ENCODE measurements at places on chromosomes 11 and 22.

DNA sequence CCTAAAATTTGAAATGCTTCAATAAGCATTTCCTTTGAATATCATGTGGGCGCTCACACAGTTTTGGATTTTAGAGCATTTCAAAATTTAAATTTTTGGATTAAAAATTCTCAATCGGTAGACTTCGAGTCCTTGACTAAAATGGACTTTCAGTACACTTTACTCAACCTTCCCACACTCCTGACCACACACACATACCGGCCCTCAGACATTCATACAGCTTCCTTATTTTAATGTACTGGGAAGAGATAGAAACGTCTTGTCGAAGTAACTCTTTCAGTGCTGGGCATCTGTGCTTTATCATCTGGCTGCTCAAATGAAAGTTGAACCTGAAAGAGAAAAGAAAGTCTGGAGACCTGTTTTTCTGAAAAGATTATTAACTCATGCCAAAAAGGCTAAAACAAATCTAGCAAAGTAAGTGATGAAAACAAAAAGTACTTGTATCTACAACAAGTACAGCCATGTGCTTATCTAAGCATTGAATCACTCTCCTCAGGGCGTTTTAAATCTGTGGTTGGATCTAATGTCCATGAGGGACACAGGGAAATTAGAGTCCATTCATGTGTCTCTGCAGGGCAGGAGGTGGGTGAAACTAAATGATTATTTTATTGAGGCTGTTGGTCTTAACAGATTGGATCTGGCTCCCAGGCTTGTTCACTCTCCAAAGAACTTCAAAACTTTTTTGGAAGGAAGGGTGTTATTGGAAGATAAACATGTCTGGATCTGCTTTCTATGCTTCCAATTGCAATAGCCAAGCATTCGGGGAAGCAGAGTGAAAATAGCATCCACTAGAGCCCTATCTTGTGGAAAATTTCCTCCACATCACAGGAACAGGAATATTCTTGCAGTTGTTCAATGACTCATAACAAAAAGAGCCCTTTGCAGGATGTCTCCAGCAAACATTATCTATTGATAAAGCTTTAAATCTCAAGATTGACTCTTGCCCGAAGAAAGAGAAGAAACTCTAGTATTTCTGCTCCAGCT lies 47.0 kb downstream of the CARD18 start:
- DNase-seq, result no peak

- no peak for DNase-seq
These were observed 7.4 kb downstream of the PLXNB2 start for GRCh38 chr22:50299785-50300619.

- DNase-seq, result no peak
These were observed 35.8 kb downstream of the DUSP8 start for GRCh38 chr11:1536065-1536843.

DNA sequence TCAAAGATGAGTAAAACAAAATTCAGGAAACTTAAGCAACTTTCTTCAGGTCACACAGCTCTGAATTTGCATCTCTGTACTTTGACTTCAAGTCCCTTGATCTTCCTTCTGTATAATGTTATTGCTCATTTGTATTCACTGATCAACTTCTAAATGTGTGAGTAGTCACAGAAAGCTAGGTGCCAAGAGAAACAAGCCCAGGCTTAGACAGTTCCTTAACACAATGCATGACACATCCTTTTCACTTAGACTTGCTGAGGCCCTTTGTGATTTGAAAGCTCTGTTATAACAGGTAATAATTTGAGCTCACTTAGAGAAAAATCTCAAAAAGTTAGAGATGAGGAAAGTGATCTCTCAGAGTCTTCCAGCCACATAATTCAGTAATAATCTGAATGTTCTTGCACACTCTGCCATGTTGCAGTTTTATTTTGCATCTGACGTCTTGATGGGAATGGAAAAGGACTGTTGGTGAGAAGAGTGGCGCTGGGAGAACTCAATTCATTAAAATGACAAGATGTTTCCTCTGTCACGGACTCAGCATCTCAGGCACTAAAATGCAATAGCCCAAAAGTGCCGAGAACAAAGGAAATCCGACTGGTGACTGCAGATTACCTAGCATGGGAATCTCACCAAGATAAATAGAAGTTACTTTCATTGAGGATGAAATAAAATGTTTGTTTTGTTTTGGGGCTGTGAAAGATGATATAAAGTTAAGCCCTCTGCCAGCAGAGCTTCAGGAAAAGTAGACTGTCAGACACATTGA lies 665.3 kb downstream of the OPCML start:
- DNase-seq, result no peak

DNA sequence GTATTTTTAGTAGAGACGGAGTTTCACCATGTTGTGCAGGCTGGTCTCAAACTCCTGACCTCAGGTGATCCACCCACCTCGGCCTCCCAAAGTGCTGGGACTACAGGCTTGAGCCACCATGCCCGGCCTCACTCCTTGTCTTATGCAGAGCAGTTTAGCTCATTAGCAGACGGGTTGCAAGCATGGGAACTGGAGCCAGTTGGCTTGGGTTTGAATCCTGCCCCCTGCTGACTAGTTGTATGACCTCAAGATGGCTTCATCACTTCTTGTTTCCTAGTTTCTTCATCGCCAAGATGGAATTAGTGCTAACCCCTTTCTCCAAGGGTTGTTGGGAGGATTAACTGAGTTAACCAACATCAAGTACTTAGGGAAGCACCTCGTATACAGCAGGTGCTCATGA lies 23.4 kb upstream of the RASD2 start:
- no peak for DNase-seq

DNA sequence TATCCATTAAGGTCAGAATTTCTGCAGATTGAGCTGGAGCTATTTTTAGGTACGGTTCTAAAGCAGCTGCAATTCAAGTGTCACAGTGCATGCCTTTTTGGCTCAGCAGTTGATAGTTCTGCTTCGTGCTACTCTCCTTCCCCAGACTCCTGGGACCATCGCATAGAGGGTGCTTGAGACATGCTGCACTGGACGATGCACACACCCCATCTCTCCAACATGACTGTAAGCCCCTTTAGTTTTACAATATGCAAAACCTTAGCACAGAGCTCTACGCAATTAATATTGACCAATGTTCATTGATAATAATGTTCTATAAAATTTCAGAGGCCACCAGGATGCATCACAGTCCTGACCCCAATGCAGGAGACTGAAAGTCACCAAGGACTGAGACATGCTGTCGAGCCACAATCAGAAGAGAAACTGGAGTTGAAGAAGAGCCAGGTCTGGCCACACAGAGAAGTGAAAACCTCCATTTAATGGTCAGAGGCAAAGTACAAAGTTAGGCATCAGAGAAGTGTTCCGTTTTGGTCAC lies 120.9 kb upstream of the ZC3H12C start:
- no peak for DNase-seq

- DNase-seq, result no peak
These were observed 186.6 kb downstream of the CEP164 start for GRCh38 chr11:117514256-117514655.

- no peak for DNase-seq
These were observed 43.7 kb downstream of the MAML2 start for GRCh38 chr11:96299155-96299888.

GRCh38 chr11:17250561-17251350 lies 25.8 kb upstream of the NUCB2 start:
- DNase-seq, result no peak

- no peak for DNase-seq
These were observed 16.3 kb upstream of the PANX1 start for GRCh38 chr11:94112206-94112953.

DNA sequence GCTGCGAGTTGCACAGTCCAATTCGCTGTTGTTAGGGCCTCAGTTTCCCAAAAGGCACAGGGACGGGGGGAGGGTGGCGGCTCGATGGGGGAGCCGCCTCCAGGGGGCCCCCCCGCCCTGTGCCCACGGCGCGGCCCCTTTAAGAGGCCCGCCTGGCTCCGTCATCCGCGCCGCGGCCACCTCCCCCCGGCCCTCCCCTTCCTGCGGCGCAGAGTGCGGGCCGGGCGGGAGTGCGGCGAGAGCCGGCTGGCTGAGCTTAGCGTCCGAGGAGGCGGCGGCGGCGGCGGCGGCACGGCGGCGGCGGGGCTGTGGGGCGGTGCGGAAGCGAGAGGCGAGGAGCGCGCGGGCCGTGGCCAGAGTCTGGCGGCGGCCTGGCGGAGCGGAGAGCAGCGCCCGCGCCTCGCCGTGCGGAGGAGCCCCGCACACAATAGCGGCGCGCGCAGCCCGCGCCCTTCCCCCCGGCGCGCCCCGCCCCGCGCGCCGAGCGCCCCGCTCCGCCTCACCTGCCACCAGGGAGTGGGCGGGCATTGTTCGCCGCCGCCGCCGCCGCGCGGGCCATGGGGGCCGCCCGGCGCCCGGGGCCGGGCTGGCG lies at the start of gene BCR:
Gene BCR, plus strand, starts transcription at position 209 of the 592 bp plus-strand sequence. CDS start 452 bp downstream, outside the sequence.
- DNase-seq, result no peak

- DNase-seq, result peak; percentile 46
These were observed 80.7 kb upstream of the PPARA start for GRCh38 chr22:46069521-46070214.

DNA sequence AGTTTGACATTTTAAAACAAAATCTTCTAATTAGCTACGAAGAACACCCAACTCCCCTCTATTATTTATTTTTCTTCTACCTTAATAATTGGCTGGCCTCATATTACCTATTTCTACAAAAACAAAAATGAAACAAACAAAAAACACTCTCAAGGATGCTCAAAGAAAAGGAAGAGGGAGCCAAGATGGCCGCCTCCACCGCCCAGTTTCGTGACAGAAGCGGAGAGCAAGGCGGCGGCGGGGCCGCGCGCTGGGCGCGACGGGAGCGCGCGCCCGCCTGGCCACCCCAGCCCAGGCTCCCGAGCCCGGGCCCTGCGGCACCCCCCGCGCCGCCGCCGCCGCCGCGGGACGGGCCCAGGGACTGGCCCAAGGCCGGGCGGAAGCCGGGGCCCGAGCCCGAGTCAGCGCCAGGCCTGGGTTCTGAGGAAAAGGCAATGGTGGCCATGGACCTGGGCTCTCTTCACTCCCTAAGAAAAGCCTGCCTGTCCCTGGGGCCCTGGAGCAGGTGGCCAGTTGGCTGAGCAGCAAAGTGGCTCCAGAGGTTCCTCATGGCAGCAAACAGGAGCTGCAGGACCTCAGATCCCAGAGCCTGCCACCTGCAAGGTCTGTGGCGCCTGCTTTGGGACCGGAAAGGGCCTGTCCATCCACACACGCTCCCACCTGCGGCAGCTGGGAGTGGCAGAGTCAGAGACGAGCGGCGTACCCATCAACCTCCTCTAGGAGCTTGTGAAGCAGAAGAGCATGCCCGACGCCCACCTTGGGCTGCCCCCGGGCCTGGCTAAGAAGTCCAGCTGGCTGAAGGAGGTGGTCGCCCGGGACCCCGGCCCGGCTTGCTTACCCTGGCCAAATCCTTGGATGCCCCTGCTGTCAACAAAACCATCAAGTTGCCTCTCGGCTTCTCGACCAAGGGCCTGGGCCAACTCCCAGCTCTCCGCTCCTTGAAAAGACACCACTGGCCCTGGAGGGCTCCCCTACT lies 543.2 kb upstream of the CCDC179 start:
- DNase-seq, result no peak

DNA sequence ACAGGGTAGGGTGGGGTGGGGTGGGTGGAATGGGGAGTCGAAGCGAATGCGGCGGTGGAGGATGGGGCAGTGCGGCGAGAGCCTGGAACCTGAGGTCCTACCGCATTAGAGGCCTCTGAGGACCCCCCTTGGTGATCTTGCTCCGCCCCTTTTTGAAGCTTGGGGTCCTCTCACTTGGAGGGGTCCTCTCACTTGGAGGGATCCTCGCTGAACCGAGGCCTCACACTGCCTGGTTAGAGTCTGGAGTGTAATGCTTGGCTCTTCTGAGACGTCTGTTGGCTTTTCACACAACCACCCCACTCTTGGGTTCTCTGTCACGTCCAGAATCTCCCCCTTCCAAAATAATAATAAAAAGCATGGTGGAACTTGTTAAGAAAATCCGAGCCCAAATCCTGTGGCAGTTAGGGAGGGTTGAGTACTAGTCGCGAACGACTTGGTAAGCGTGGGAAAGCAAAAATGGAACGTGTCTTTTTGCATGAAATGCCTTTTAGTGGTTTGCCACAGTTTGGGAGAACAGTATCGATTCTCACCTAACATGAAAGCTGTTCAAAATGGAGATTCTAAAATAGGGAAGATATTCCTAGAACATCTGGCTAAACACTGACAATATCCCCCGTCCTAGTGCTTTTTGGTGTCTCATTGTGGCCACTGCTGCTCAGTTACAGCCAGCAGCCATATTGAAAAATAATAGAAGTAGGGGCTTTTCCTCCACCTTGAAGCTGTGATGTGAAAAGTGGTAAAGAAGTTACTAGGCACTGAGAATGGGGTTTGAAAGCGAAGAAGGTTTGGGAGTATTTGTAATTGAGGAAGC lies 822 bp downstream of the RBX1 start:
- DNase-seq, result no peak

- no peak for DNase-seq
These were observed at the start of gene ELMOD1 for GRCh38 chr11:107590460-107591377. Gene ELMOD1 (plus strand): TSS chr11:107591147. CDS start chr11:107618190, 27,043 bp downstream.

DNA sequence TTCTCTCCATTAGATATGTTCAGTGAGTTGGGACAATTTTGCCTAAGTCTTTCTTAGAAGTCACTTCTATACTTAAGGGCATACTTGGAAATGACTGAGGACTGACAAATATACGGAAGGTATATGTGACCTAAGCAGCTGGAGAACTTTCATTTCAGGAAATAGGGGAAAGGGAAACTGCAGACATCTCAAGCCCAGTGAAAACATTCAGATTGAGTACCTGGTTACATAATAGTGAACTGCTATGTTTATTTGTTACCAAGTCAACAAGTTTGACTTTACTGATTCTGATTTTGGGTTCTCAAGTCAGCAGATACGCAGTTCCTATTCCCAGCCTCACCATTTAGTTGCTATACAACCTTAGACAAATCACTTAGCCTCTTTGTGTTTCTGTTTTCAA lies 1173.9 kb downstream of the LRRC4C start:
- no peak for DNase-seq

- DNase-seq, result peak; percentile 59
These were observed at the start of gene PITPNM1 for GRCh38 chr11:67504950-67505581. Gene PITPNM1 (minus strand): TSS chr11:67505363. CDS start chr11:67504180, 1,183 bp downstream.

GRCh38 chr22:24231706-24232105 lies 13.2 kb downstream of the GGT5 start:
- no peak for DNase-seq

DNA sequence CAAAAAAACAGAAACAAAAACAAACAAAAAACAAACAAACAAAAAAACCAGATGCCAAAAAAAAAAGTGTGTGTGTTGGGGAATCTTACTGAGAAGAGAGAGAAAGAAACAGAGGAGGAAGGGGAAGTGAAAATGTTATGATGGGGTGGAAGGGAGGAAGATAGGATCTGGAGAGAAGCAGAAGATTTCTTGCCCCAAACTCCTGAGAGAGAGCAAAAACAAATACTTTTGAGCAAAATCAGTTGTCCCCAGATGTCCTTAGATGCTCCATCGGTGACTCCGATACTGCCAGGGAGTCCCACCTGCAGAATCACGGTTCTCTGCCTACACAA lies 19.9 kb upstream of the GRAMD1B start:
- no peak for DNase-seq

GRCh38 chr11:105357764-105358163 lies 218.2 kb upstream of the CARD18 start:
- no peak for DNase-seq

- no peak for DNase-seq
These were observed 19.0 kb upstream of the TXNRD2 start for GRCh38 chr22:19960491-19961200.

- no peak for DNase-seq
These were observed 12.3 kb downstream of the MPEG1 start for GRCh38 chr11:59200423-59200746.

GRCh38 chr11:130526846-130527245 lies 78.4 kb downstream of the ADAMTS15 start:
- no peak for DNase-seq

Data from stimulated activated CD4-positive, alpha-beta T cell treated with anti-CD3 and anti-CD28 coated beads, TNF-alpha, amount 100 ng/mL, for 24 hours (primary cell).